ENCODE measurements at places on chromosomes 11 and 22.

DNA sequence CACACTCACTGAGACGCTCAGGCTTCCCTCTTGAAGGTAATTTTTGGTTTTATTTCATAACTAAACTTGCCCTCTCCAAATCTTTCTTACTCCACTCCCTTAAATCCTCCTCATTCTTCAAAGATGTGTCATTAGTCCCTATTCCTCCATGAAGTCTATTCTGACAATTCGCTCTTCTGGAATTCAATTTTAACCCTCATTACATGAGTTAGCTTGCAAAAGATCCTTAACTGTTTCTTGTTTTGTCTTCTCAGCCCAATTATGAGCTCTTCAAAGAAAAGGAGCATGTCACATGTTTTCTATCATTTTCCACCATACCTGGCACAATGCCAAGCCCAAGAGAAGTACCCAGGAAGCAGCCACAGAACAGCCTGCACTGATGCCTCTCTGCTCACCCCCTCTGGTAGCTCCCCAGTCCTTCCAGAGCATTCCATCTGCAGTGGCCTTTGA lies 13.0 kb downstream of the GALNT18 start:
- no peak overlapping the region for H3K4me3 ChIP-seq
- no peaks in the 10 kb centered on the region for H3K36me3 ChIP-seq
- H3K27me3 ChIP-seq = peaks cover 9% of the 10 kb centered on the region
- no peaks in the 10 kb centered on the region for H3K4me1 ChIP-seq
- no peak for DNase-seq

DNA sequence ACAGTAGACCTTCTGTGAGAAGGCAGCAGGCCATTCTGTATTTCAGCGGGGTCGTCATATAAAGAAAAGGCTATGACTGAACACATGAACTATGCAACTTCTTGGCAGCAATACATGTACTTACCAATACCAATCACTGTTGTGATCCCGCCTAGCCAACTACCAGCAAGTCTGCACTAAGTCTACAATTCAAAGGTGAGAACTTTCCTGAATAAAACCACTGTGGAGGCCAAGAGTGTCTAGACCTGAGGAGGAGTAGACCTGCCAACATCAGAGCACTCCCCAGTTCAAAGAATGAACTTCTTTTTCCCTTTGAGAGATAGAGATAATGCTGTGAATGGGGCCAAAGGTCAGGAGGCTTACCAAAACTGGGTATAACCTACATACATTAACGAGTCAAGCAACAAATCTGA lies 108.2 kb downstream of the SIK3 start:
- no peaks in the 10 kb centered on the region for H3K27me3 ChIP-seq
- H3K27ac ChIP-seq = no peak overlapping the region
- H3K4me3 ChIP-seq = no peak overlapping the region
- H3K36me3 ChIP-seq = peaks cover 1% of the 10 kb centered on the region

DNA sequence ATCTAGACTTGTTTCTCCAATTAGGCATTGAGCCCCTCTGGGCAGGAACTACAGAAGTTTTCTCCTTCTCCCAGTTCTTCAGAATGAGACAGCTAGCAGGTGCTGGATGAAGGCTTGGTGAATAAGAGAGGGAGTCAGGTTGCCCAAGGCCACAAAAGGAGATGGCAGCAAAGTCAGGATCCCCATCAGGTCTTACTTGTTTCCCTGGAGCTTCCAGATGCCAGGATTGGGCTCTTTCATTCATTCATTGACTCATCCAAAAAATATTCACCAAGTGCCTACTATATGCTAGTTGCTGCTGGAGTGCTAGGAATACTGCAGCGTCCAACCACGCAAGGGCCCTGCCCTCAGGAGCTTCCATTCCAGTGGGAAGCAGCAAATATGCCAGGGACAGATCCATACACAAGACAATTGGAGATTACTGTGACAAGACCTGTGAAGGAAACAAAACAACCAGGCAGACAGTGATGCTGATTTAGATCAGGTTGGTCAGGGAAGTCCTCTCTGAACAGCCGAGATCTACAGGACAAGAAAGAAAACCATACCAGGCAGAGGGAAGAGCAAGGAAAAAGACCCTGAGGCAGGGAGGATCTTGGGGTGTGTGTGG lies 24.6 kb upstream of the LMO1 start:
- H3K4me3 ChIP-seq = no peak overlapping the region
- peaks cover 12% of the 10 kb centered on the region for H3K27me3 ChIP-seq

- DNase-seq = no peak
- H3K27ac ChIP-seq = no peak overlapping the region
- peaks cover 11% of the 10 kb centered on the region for H3K27me3 ChIP-seq
Observed at GRCh38 chr11:116468699-116469098, 304.1 kb downstream of the BUD13 start.

GRCh38 chr11:56848141-56848809 lies 99.8 kb upstream of the OR9G4 start:
- no peak overlapping the region for H3K4me3 ChIP-seq
- no peaks in the 10 kb centered on the region for H3K4me1 ChIP-seq
- no peak overlapping the region for H3K27ac ChIP-seq
- DNase-seq = no peak
- H3K36me3 ChIP-seq = no peaks in the 10 kb centered on the region
- no peaks in the 10 kb centered on the region for H3K27me3 ChIP-seq

GRCh38 chr11:45859661-45860140 lies 12.4 kb downstream of the CRY2 start:
- no peaks in the 10 kb centered on the region for H3K27me3 ChIP-seq
- H3K4me1 ChIP-seq = peaks cover 2% of the 10 kb centered on the region
- H3K4me3 ChIP-seq = no peak overlapping the region
- no peak overlapping the region for H3K27ac ChIP-seq

GRCh38 chr11:93895106-93895862 lies 44.9 kb upstream of the VSTM5 start:
- H3K36me3 ChIP-seq = no peaks in the 10 kb centered on the region
- H3K4me1 ChIP-seq = no peaks in the 10 kb centered on the region
- peaks cover 40% of the 10 kb centered on the region for H3K27me3 ChIP-seq
- DNase-seq = peak; percentile 42

DNA sequence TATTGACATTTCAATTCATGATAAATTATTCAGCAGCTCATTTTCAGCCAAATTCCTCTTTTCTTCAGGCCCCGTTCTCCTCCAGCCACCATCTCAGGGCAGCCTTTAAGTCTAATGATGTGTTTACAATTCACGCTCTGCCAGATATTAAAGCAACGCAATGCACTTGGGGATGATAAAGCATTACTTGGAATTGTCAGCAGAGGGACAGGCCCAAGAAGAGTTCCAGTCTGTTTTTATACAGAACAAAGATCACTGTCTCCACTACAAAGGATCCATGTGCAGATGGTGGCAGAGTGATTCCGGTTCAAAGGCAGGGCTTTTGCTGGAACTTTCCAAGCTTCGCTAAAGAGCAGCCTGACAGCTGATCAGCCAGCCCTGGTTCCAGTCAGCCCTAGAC lies 13.6 kb upstream of the GALNT18 start:
- H3K4me3 ChIP-seq = no peak overlapping the region
- no peak overlapping the region for H3K27ac ChIP-seq
- peaks cover 18% of the 10 kb centered on the region for H3K27me3 ChIP-seq

DNA sequence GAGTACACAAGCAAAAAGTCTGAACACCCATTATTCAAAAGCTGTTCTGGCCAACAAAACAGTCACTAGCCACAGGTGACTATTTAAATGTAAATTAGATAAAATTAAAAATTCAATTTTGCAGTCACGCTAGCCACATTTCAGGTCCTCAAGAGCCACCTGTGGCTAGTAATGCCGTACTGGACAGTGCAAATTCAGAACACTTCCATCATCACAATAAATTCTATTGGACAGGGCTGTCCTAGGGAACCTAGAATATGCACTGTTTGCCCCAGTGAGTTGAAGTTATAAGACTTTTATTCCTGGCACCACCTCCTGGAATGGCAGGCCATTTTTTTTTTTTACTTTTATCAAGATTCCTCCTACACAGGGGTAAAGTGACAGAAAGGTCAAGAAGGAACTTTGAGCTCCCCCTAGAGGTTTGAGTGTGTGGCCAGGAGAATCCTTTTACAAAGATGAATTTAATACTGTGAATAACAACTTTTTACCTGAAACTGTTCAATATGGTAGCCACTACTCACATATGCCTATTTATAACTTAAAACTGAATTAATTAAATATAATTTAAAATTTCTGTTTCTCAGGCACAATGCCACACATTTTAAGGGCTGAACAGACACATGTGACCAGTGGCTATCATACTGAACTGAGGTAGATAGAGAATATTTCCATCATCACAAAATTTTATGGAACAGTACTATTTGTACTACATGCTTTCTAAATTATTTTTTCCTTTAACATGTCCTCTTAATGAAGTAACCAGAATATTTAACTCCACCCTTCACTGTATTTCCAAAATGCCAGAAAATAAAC lies 6.5 kb downstream of the MSANTD2 start:
- H3K27ac ChIP-seq = no peak overlapping the region
- peaks cover 41% of the 10 kb centered on the region for H3K4me1 ChIP-seq
- DNase-seq = peak; percentile 30

- no peak overlapping the region for H3K4me3 ChIP-seq
- H3K4me1 ChIP-seq = peaks cover 14% of the 10 kb centered on the region
- DNase-seq = no peak
- no peak overlapping the region for H3K27ac ChIP-seq
- H3K36me3 ChIP-seq = peaks cover 22% of the 10 kb centered on the region
Observed at GRCh38 chr22:42844756-42845155, 12.3 kb downstream of the ARFGAP3 start.

DNA sequence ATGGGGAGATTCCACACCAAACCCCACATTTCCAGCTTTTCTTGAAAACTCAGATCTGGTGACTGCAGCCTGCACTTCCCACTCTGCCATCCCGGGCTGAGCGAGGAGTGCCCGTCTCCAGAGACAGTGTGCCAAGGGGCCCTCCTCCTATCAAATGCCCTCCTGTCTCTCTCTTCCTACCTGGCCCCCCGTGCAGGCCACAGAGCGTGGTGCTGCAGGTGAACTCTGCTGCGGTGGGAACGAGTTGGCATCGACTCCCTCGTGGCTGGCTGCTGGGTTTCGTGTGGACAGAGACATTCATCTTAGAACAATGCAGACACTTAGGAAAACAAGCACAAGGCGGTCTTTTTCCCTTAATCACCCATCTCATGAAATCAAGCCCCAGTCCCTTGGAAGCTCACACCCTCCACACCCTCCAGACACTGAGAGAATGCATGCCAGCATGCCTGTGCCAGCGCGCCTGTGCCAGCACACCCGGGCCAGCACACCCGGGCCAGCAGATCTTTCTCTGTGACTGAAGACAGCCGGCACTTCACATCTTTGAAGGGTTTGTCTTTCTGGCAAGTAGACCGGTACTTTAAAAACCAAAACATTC lies 65.0 kb downstream of the PARVB start:
- DNase-seq = no peak
- no peak overlapping the region for H3K27ac ChIP-seq
- no peaks in the 10 kb centered on the region for H3K36me3 ChIP-seq
- peaks cover 5% of the 10 kb centered on the region for H3K4me1 ChIP-seq

DNA sequence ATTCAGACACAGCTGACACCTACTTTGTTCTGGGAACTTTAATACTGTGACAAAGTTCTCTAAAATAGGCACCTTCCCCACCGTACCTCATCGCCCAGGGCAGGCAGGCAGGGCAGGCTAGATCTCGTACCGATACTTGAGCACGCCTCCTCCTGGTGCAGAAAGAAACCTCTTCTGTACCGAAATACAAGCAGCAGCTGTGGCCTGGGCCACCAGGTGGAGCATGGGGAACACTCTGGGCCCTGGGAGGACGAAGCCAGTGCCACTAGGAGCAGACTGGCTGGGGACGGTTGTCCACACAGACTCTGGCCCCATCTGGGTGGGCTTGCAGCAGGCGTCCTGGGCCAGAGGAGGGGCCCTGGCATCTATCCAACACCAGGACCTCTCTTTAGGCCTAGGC lies 12.8 kb downstream of the PMM1 start:
- H3K36me3 ChIP-seq = peaks cover 6% of the 10 kb centered on the region
- no peaks in the 10 kb centered on the region for H3K27me3 ChIP-seq
- no peak overlapping the region for H3K27ac ChIP-seq

DNA sequence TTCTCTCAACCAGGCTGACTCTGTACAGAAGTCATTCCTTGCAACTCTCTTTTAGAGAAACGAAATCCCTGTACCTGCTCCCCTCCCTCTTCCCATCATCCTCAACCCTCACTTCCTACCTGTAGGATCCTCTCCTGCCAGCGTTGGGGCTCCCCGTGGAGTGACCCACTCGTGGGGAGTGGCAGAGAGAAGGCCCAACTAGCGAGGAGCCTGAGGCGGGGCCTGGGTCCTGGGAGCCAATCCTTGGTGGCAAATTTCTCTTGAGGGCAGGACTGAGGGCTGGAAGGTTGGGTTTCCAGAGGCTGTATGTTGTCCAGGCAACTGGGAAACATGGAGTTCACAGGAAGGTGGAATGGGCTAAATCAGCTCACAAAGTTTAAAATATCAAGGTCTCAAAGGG lies 10.4 kb downstream of the NHERF4 start:
- H3K4me3 ChIP-seq = no peak overlapping the region
- H3K36me3 ChIP-seq = no peaks in the 10 kb centered on the region

DNA sequence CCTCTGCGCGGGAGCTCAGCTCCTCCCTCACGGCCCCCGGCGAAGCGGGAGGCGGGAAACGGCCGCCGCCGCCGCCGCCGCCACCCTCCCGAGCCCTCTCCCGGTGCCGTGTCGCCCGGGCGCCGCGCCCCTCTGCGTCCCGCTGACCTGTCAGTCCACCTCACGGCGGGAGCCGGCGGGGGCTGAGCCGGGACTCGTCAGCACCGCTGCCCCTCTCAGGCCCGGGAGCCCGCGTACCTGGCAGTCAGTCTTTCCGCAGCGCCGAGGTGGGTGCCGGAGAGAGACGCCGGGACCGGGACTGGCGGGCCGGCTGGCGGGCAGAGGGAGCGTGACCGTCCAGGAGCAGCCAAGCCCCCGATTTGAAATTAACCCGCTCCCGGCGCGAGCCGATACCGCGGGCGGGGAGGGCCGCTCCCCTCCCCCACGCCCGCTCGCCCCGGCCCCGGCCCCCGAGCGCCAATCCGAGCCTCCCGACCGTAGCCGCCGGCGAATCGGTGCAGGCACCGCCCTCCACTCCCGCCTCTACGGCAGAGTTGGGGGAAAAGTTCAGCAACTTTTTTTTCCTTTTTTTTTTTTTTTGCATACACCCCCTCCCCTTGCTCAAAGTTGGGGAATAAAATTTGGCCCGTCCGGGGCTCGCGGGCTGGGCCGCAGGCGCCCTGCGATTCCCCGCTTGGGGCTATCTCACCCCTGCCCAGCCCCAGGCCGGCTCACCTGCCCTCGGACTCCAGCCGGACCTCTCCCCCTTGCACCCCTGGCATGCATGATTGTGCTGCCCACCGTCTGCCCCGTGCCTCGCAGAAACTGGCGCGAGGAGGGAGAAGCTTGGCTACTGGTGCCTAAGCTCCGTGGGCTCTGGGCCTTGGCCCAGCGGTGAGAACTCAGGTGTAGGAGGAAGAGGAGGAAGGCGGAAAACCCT lies 774 bp upstream of the E2F8 start:
- peaks cover 15% of the 10 kb centered on the region for H3K4me1 ChIP-seq
- peak; percentile 77 for DNase-seq
- H3K27ac ChIP-seq = peak overlapping the region; percentile 70
- H3K27me3 ChIP-seq = peaks cover 49% of the 10 kb centered on the region
- H3K4me3 ChIP-seq = peak overlapping the region; percentile 93
